Stimulated activated CD4-positive, alpha-beta T cell treated with anti-CD3 and anti-CD28 coated beads, Interleukin-1b, Interleukin-23, amount 100 ng/mL, for 1 hour (primary cell): ENCODE measurements at places on chromosomes 4 and X.

DNA sequence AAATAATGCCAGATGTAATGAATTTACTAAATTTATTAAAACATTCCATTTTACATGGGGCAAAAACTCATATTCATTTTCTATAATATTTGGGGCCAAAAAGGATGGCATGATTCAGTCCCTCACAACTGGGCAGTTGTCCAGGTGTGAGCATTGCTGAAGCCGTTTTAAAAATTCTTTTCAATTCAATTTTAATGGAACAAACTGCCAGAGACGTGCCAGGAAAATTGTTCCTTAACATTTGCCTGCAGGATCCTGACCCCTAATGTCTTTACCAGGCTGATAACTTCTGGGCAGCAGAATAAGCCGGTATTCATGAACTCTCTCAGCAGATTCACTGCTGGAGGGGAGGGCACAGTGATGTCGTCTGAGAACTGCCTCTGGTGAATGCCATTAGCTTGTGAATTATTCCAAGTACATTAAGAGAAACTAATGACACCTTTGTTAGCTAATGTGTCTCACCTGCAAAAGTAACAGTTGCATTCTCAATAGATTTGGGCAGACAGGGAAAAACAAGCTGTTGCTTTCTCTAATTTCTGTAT, 1445.1 kb upstream of the TENM3 start:
- no peak for DNase-seq

DNA sequence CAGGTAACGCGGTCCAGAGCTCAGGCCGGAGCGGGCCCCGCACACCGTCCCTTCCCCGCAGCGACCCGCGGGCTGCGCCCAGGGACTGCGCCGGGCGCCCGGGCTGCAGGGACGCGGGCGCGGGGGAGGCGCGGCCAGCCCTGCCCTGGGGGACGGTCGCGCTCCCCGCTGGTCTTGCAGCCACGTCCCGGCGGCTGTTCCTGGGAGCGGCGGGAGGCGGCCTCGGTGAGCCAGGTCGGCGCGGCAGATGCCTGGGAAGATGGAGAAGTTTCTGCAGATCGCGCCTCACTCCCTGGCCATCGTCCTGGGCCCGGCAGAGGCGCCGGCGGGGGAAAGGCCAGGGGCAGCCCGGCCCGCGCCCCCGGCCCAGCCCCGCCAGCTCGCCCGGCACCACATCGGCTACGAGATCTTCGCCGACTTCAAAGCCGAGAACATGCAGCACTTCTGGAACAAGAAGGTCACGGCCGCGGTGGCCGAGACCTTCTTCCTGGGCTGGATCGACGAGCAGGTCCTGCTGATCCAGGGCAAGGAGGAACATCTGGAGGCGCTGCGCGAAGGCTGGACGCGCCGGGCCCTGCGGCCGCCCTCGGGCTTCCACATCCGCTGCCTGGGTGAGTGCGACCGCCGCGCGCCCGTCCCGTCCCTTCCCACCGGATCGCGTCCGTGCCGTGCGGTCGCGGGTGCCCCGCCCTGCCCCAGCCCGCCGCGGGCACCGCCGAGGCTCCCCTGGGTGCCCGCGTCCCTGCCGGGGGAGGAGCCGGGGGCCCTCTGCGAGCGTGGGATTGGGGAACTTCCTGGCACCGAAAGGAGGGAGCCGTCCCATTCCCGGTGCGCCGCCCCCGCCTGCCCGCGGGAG, 107.4 kb upstream of the STOX2 start:
- DNase-seq, result no peak

DNA sequence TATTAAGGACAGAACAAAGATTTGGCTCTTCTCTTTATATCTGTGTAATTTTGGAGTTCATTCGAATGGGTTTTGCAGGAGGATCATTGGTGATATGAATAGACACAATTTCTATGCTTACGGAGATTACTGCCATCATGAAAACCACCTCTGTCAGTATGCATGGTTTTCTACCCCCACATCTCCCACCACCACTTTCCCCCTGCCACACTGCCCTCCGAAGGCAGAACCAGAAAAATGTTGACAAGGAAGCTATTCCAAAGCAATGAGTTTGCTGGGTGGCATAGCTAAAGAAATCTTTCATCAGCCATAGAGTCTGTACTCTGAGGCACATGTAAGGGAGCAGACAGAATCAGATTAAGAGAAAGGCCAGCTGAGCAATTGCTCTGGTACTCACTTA, 567.3 kb upstream of the ACTRT1 start:
- DNase-seq, result no peak

- DNase-seq, result no peak
Observed at GRCh38 chrX:1623691-1624090, 8.8 kb downstream of the ASMT start.

GRCh38 chr4:8364848-8365350, 75.6 kb downstream of the ACOX3 start:
- DNase-seq, result no peak
